Stimulated activated CD8-positive, alpha-beta memory T cell treated with anti-CD3 and anti-CD28 coated beads, Interleukin-4, amount 100 ng/mL, for 4 hours (primary cell): ENCODE measurements at places on chromosomes 2 and 18.
A peak's percentile ranks its signal among the peaks of the same experiment; 100 is the strongest.

- DNase-seq, result no peak
Observed at GRCh38 chr2:17084877-17085276, 419.2 kb upstream of the CYRIA start.

DNA sequence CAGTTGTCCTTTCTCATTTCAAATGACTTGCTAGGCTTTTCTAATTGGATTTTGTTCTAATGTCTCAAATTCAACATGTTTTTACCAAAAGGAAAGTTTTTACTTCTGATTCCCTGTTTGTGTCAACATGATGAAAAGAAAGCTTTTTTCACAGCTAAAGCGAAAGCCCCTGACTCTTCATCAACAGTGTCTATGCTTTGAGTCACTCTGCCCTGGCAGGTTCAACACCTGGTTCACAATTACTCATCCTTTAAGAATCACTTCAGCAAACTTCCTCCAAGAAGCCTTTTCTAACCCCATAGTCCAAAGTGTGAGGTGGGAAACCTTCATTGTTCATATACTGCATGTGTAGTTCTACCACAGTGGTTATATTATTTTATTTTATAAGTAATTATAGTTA, 7.6 kb upstream of the DSG2 start:
- DNase-seq, result no peak

DNA sequence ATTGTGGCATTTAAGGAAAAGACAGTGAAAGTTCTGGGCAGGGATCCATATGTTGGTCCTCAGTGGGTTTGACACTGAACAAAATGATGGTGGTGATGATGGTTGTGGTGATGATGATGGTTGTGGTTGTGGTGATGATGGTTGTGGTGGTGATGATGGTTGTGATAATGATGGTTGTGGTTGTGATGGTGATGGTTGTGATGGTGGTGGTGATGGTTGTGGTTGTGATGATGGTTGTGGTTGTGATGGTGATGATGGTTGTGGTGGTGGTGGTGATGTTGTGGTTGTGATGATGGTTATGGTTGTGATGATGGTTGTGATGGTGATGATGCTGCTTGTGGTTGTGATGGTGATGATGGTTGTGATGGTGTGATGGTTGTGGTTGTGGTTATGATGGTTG, 308.7 kb downstream of the AGAP1 start:
- no peak for DNase-seq

GRCh38 chr2:97704989-97705388, 8.4 kb upstream of the ZAP70 start:
- no peak for DNase-seq

GRCh38 chr18:76075777-76076176, 419.3 kb downstream of the ZNF516 start:
- no peak for DNase-seq

- DNase-seq, result no peak
Observed at GRCh38 chr2:168658706-168659105, 143.7 kb upstream of the NOSTRIN start.

DNA sequence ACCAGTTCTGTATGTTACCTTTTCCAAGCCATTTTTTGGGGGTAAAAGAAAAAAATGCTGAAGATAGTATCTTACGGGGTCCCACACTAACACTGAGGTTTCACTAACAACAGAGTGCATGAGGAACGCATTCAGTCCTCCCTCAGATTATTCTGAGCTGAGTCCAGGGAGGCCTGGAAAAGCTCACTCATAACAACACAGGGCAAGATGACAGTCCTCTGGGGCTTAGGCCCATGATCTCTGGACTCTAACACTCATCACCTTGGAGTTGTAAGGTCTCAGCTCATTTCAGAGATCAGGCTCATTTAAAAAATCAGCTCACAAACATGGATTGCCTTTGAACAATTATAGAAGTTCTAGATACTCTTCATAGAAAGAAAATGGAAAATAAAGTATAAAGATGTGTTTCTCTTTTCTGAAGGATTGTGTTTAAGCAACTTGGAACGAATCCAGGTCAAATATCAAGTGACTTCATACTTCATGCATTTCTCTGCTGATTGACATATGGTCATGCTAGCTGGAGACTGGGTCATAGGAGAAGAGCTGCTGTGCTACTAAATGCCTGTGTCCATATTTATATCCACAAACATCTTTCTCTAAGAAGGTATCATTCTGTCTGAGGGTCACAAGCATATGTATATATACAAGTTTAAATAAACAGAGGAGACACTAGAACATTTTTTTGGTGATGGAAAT, 265.8 kb downstream of the ALK start:
- DNase-seq, result no peak

GRCh38 chr2:229001196-229001595, 269.9 kb downstream of the PID1 start:
- DNase-seq, result no peak

DNA sequence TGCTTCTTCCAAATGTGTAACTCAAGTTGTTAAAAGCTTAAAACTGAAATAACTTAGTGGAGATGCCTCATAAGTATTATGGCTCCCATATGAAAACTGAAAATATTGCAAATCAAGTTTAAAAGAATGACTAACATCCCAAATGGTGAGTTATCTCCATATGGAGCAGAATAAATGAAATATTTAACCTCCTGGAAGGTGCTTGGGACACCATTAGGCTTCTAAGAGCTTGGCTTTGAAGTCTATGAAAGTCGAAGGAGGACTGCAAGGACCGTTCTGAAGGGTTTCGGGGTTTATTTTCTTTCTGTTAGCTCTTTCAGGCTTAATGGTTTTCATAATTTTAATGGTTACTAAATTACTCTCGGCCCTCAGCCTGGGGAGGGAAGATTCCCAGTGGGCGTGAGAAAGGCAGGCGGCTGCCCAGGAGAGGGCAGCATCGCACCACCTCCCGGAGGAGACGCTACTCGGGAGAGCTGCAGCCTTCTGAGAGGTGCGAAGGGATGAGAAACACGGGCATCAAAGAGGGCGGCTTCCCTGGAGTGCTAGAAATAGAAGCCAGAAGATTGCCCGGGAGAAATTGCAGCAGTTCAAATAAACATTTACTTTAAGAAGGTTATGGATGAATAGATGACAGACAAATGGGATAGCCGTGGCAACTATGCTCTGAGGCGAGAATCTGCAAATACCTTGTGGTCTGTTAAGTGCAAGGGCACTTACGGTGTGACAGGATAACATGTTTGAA, 43.1 kb downstream of the MAP3K19 start:
- DNase-seq, result peak; percentile 29

GRCh38 chr2:54610700-54611099, 112.8 kb upstream of the EML6 start:
- no peak for DNase-seq

GRCh38 chr2:3785220-3785889, 82.0 kb downstream of the DCDC2C start:
- DNase-seq, result no peak

DNA sequence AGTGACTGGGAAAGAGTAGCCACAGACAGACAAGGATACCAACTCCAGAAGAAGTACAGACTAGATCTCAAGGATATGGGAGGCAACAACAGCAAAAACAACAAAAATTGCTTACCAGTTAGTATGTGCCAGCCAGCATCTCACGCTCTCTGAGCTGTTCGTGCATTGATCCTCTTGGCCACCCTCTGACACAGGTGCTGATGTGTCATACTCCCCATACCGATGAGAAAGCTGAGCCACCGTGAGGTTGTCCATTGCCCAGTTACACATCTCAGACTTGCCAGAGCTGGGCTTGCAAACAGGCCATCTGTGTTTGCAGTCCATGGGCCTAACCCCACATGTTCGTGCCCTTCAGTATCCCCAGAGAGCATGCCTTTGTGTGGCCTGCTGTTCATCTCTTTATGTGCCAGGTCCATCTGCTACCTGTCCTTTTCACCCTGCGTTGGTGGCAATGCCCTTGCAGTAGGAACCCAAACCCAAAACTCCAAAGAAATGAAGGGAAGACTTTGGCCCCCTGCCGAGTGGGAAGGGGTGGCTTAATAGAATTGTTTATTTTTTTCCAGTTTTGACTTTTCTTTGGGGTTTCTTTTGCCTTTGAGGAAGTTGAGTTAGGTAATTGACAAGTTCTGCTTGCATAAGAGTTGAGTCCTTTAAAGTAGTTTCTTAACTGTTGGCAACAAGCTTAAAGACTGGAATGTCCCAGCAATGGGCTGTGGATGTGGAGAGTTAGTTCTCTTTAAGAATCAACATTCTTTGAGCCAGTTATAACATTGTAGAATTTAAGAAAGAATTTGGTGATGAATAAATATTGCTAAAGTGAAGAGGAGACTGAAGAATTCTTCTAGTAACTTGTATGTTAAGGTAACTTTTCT, 46.7 kb downstream of the LYPD6B start:
- DNase-seq, result no peak

GRCh38 chr2:238988105-238988504, 140.2 kb downstream of the TWIST2 start:
- no peak for DNase-seq

DNA sequence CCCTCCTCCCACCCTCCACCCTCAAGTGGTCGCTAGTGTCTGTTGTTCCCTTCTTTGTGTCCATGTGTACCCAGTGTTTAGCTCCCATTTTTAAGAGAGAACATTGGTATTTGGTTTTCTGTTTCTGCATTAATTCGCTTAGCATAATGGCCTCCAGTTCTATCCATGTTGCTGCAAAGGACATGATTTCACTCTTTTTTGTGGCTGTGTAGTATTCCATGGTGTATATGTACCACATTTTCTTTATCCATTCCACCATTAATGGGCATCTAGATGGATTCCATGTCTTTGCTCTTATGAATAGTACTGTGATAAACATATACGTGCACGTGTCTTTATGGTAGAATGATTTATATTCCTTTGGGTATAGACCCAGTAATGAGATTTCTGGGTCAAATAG, 42.9 kb downstream of the TSPYL6 start:
- no peak for DNase-seq

GRCh38 chr2:38076152-38076709, 280 bp upstream of the CYP1B1 start:
- no peak for DNase-seq
